ENCODE measurements at places on chromosomes 2 and 18.

DNA sequence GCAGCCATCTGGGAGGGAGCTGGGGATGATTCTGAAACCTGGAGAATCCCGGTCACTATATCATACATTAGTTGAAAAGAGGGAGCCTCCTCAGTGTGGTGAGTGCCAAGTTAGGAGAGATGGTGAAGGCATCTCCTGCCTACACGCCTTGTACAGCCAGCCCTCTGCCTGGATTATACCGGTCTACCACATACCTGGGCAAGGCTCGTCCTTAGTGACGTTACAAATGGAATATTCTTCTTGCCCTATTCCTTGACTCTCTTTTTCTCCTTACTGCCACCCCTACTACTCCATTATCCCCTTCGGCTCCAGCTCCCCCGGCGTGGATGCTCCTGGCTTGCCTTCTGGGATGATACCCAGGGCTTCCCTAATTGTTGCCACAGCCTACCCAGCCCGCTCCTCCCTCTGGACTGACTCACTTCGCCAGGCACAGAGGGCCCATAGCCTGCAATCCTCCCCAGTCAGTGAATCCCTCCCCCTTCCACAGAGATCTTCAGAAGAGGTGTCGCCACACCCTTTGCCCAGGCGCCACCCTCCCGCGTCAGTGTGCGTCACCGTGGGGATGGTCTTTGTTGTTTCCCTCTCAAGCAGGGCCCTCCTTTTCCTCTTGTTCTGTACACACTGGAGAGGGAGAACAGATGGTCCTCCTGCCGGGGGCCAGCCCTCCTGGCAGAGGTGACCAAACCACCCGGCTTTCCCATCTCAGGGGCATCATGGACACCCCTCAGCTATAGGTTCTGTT is 115.2 kb upstream of the EPAS1 start:
- no peak for DNase-seq

DNA sequence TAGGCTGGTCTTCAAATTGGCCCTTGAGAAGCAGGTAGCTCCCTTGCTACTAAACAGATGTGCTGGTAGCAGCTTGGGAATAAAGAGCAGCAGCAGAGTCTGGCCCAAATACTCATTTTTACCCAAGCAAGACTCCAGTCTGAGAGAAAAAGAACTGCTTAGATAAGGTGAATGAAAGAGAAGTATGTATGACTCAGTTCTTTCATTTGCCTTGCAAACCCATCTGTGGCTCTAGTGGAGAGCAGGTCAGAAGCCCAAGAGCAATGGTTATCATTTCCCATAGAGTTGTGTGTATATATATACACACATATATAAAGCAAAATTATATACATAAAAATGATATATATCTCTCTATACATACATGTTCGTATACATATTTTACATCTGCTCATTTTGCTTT is 80.3 kb downstream of the CAMKMT start:
- no peak for DNase-seq

- DNase-seq, result no peak
These were observed 302.5 kb upstream of the ACVR2A start for GRCh38 chr2:147542351-147542750.

- no peak for DNase-seq
These were observed 61.1 kb downstream of the MEIS1 start for GRCh38 chr2:66495788-66496640.

GRCh38 chr18:43158381-43158780 is 42.9 kb upstream of the RIT2 start:
- DNase-seq, result no peak

DNA sequence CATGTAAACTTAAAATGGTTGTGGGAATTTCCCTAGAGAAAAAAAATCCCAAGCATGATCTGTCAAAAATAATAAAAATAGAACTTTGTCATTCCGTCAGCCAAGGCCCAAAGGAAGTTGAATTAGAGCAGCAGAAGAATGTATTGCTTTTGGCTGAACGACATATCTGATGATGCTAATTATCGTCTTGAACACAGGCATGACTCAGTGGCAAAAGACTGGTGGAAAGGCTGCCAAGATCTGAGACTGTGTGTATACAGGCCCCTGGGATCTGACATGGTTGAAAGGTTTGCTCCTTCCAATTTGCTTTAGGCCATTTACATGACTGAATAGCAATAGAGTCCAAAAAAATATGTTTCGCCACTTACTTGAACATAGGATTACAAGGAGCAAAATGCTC is 1057.1 kb upstream of the CRIM1 start:
- DNase-seq, result no peak

DNA sequence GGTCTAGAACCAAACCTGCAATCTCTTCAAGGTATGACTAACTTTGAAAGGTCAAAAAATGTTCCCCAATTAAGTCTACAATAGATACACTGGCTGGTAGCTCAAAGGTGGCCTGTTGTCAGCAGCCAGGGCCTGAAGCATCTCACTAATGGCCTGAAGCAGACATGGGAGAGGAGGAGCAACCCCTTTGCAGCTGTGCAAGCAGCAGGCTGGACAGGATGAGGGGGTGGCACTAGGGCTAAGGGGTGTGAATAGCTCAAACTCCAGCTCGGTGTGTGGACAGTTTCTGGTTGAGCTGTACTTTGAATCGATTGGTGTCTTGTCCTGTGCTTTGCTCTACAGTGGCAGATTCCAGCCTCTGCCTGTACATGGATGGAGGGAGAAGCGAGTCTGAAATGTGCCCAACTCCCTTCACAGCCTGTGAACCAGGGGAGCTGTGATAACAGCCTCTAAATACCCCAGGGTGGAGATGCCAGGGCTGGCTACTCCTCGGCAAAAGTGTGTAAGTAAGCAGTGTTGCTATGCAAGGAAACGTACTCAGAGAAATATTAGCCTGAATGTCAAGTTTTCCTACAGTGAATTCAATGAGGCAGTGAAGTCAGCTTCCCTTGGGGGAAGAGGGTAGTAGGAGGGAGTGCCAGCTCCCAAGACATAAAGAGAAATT is 34.7 kb upstream of the DTNB start:
- no peak for DNase-seq

- no peak for DNase-seq
These were observed 593.4 kb upstream of the NETO1 start for GRCh38 chr18:73461038-73461779.

GRCh38 chr2:33421820-33422219 is 54.6 kb upstream of the RASGRP3 start:
- DNase-seq, result no peak

GRCh38 chr2:10845640-10846039 is 33.1 kb upstream of the PDIA6 start:
- no peak for DNase-seq

- DNase-seq, result no peak
These were observed 14.0 kb downstream of the TMEM127 start for GRCh38 chr2:96251721-96252292.

GRCh38 chr2:31580321-31581117 is at the start of gene SRD5A2:
SRD5A2 (minus strand) TSS chr2:31580938; CDS start chr2:31580900, 38 bp downstream.
- DNase-seq, result no peak

DNA sequence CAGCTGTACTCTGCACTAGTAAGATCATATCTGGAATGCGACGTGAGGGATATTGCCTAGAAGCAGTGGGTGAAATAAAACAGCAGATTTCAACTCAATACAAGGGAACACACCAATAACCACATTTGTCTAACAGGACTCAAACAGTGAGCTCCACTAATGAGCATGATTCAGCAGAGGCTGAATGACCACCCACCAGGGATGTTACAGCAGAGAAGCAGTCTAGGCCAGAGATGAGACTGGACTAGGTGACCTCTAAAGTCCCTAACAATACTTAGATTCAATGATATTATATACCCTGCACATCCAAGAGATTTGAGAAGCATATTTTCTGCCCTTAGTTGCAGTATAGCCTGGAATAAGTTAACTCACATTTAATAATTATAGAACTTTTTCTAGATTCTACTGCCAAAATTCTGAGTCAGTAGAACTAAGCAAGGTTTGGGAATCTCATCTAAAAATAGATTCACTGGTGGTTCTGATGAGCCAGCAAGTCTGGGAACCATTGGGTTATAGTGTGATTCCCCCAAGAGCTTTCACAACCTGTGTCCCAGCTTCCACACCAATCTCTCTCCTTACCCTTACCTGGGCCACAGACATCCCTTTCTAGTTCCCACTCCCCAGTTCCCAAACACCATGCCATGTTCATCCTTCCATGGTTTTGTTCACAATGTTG is 6.3 kb downstream of the THOC1 start:
- DNase-seq, result no peak

GRCh38 chr18:60200558-60200957 is 172.0 kb downstream of the MC4R start:
- no peak for DNase-seq

- DNase-seq, result no peak
These were observed 34.0 kb upstream of the CYP26B1 start for GRCh38 chr2:72181616-72182015.

DNA sequence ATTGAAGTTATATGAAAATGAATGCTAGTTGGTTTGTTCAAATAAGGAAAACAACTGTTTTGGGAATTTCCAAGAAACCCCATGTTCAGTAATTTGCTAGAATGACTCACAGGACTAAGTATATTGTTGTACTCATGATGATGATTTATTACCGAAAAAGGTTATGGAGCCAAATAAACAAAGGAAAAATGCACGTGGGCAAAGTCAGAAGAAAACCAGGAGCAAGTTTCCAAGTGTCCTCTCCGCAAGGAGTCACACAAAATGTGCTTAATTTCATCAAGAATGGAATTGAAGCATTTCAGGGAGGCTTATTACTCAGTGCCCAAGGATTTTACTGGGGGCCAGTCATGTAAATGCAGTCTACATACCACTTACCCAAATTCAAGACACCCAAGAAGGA is 1652.4 kb upstream of the TMEFF2 start:
- no peak for DNase-seq

GRCh38 chr2:193537531-193537930 is 1342.8 kb upstream of the TMEFF2 start:
- DNase-seq, result no peak

DNA sequence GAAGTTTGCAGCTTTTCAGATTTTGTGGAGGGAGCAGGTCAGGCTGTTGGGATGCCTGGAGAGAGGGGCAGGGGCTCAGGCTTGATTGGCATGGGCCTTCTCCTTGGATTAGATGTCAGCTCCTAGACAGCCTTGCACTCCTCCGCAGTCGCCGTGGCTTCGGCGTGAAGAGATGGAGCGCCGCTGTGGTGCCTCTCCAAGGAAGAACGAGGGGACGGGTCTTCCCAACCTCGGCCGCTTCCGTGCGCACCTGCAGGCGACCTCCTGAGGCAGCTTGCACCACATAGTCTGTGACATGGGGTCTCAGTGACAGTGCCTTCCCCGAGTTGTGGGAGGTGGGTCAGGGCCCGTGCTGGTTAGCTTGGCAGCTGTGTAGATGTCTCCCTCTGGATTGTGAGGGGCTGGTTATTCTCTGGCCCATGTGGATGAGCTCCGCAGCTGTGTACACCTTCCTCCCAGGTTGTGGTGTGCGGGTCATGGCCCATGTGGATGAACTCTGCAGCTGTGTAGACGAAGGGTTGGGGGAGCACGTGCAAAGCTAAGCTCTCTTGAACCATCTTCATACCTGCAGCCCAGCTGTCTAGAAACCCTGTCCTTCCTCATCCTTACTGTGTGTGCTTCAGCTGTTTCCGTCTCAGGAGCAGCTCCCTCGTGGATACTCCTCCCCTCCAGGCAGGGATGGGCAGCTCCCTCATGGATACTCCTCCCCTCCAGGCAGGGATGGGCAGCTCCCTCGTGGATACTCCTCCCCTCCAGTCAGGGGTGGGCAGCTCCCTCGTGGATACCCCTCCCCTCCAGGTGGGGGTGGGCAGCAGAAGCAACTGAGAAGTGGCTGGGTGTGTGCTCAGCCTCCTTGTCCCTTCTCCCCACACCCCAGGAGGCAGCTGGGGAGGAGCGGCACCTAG is 170.3 kb downstream of the LDLRAD4 start:
- no peak for DNase-seq

GRCh38 chr2:233801357-233802131 is 23.4 kb downstream of the MROH2A start:
- no peak for DNase-seq

GRCh38 chr2:234480337-234480736 is 16.5 kb downstream of the ARL4C start:
- no peak for DNase-seq

DNA sequence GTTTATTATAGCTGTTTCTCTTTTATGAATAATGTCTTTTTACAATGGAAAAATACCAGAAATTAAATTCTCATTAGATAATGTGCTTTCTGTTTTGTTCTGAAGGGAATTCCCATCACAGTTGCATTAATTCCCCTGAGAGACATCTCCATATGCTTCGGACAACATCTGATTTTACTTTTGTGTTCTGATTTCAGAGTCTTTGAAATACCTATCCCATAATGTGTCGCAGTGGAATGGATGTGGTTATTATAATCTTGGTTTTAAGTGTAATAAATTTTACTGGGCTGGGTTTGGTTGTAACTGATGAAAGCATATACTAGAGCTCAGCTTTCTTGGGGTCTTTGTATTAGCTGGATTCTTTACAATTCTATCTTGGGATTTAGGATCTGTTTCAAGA is 12.5 kb downstream of the SPTBN1 start:
- no peak for DNase-seq

- no peak for DNase-seq
These were observed 319.8 kb downstream of the RND3 start for GRCh38 chr2:150167711-150168110.

DNA sequence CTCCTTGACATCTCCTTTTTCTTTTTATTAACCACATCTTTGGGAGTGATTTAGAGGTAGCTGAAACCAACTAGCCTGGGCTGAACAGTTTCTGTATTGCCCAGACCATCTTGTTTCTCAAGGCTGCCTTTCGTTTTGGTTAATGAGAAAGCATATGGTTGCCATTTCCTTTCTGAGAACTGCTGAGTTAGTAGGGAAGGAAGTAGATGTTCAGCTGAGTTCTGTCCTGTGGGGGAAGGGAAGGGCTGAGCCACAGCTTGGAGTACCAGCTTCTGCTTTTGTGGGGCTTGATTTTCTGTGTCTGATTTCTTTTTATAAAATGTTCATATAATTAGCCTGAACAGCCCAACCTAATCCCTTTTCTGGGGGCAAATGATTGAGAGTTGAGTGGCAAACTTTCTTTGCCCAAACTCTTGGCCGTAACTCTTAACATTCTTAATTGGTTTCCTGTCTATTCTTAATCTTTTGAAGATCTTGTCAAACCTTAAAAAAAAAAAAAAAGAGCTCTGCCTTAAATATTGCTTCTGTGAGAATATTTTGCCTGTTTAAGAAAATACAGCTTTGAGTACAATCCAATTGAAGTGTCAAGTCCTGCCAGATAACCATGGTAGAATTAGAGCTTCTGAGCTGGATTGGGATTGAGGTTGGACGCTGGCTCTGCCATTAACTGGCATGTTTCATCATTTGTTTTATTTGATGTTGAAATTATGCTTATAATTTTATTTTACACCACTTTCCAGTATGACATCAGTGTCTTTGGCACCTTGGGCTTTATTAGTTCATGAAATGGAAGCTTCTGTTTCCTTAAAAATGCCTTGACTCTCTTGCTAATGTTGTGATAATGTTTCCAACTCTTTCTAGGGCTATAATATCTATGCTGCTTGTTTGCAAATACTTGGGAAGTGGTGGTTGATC is 1.9 kb upstream of the NABP1 start:
- peak; percentile 26 for DNase-seq

DNA sequence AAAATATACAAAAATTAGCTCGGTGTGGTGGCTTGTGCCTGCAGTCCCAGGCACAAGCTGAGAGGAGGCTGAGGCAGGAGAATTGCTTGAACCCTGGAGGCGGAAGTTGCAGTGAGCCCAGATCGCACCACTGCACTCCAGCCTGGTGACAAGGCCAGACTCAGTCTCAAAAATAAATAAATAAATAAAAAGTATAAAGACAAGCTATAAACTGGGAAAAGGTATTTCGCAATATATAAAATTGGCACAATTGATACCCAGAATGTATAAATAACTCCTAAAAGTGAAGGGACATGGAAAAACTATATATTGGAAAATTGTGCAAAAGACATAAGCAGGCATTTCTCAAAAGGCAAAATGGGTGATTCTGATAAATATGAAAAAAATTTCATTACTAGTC is 657.9 kb upstream of the SLC8A1 start:
- DNase-seq, result no peak

GRCh38 chr2:66984864-66985263 is 412.3 kb upstream of the ETAA1 start:
- no peak for DNase-seq

Measured in stimulated activated CD4-positive, alpha-beta T cell treated with anti-CD3 and anti-CD28 coated beads, Interleukin-1b, Interleukin-23, amount 100 ng/mL, for 4 hours (primary cell).